Activated CD4-positive, alpha-beta T cell treated with anti-CD3 and anti-CD28 coated beads for 24 hours (primary cell): ENCODE measurements at places on chromosomes 4 and X.

GRCh38 chr4:126647756-126648397, 984.9 kb upstream of the INTU start:
- no peak for DNase-seq

DNA sequence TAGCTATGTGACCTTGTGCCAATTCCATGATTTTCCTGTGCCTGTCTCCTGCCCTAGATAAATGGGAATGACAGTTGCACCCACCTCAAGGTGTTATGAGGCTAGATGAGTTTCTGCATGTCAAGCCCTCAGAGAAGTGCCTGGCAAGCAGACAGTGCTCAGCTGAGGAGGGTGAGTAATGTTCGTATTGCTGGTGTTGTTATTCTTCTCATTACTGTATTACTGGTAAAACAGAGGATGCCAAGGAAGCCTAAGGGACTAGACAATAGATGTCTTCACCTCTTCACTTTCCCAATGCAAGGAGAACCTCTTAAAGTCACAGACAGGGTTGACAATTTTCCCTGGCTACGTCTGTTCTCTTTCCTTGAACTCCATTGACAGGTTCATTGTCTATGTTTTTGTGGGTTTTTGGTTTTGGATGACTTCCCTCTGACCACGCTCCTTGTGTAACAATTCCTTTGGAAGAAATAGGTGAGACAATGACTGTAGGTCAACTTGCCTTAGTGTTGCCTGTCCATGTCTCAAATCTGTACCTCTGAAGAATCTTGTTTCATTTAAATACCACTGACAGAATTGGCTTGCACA, 19.2 kb downstream of the ETDC start:
- DNase-seq, result no peak

DNA sequence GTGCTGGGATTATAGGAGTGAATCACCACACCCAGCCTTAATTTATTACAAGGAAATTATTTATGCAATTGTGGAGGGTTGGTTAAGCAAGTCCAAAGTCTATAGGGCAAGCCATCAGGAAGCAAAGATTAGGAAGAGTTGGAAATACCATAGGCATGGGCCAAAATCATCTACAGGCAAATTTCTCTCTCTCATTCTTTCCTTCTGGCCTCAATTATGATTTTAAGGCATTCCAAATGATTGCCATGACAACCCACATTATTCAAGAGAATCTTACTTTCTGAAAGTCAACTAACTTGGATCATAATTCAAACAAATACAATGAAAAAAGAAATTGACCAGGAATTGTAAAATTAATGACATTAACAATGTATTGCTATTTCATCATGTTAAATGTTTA, 400.8 kb downstream of the GPM6A start:
- no peak for DNase-seq

DNA sequence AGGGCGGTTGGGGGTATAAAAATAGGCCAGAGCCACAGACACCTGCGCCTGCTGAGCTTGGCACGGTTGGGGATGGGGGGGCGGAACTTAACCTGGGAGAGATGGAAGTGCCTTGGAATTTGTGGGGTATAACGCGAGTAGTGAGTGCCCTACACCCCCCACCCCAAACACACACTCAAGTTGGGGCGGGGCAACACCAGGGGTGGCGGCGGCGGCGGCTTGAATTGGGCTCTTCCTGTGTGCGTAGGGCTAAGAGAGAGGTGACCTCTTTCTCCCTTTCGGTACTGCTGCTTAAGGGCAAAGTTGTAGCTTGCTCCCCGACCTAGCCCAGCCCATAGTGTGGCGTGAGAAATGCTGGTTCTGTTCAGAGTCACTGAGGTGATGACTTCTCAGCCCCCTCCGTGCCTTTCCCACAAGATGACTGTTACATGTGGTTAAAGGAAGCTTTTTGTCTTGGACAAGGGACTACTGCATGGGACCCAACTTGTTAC, 839 bp downstream of the STK26 start:
- peak; percentile 24 for DNase-seq

DNA sequence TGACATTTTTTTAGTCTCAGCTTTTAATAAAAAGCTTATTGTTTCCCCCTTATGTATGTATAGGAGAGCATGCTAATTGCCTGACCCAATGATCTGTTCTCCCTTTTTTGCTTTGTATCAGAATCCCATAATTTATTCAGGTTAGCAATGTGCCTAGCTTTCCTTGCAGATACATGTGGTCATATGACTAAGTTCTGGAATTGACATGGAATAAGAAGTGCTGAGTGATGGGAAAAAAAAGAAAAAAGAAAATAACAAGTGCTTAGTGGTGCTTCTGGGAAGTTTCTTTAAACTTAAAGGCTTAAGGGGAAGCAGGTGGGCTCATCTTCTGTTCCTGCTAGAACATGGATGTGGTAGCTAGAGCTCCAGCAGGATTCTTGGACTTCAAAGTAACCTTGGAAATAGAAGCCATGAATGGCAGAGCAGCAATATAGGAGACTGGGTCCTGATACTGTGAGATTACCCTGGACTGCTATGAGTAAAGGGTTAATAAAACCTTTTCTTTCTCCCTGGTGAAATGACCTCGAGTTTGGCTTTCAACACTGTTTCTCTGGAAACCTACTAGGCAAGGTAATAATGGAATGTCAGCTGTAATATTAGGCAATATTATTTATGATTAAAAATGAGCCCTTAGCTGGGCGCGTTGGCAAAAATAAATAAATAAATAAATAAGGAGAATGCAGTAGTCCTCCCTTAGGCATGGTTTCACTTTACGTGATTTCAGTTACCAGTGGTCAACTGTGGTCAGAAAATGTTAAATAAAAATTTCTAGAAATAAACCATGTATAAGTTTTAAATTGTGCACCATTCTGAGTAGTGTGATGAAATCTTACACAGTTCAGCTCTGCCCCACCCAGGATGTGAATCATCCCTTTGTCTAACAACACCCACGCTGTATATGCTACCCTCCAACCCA, 16.7 kb upstream of the RBM41 start:
- DNase-seq, result no peak
